ENCODE measurements at places on chromosomes 6 and 20.
A peak's percentile ranks its signal among the peaks of the same experiment; 100 is the strongest.

GRCh38 chr6:84019842-84020211 is 13.7 kb upstream of the MRAP2 start:
- no peak for DNase-seq

- no peak for DNase-seq
Observed at GRCh38 chr6:67131827-67132226, 1424.8 kb upstream of the EYS start.

- DNase-seq, result no peak
Observed at GRCh38 chr20:34744847-34745246, 40.7 kb downstream of the TP53INP2 start.

DNA sequence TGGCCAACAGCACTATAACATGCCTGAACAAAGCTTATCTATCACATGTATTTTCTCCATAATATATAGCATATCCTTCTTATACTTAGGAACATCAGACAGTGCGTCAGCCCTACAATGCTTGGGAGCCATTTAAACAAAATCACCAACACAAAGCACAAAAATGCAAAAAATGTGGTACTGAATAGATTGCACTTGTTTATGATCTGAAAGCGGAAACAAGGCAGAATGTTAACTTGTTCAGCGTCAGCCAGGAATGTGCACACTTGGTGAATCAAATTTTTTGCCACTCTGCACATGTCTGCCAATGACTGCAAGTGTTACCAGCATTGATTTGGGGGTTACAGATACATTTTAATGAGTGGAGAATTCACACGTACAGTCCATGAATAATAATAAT is 14.8 kb downstream of the SLC35A1 start:
- DNase-seq, result no peak

DNA sequence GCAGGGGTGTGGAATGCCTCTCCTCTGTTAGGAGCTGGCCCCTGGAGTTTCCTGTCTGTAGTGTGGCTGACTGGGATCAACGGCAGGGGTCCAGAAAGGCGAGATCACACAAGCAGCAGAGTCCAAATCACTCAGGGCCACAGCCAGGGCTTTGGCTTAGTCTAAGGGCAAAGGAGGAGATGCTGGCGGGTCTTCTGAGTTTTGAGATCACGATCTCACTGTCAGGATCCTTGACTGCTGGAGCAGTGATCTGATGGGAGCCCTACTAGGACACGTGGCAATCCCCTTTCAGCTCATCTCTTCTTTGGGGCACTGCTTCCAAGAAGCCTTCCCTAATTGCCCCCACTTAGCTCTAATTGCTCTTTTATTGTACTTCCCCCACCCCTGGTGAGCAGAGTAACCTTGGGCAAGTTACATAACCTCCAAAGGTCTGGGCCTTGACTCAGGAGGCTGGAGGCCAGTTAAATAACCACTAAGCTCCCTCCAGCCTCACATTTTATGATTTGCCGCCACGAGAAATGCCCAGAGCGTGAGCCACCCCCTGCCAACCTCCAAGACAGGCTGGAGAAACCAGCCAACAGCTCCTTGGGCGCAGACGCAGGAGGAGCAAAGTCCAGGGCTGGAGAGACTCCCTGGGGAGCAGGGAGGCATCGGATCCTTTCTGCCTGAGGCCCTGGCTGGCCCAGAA is 12.0 kb downstream of the KCNK5 start:
- DNase-seq, result no peak

- no peak for DNase-seq
Observed at GRCh38 chr6:163712981-163713380, 298.5 kb downstream of the QKI start.

GRCh38 chr6:134464690-134465411 is 146.9 kb upstream of the SGK1 start:
- peak; percentile 27 for DNase-seq

DNA sequence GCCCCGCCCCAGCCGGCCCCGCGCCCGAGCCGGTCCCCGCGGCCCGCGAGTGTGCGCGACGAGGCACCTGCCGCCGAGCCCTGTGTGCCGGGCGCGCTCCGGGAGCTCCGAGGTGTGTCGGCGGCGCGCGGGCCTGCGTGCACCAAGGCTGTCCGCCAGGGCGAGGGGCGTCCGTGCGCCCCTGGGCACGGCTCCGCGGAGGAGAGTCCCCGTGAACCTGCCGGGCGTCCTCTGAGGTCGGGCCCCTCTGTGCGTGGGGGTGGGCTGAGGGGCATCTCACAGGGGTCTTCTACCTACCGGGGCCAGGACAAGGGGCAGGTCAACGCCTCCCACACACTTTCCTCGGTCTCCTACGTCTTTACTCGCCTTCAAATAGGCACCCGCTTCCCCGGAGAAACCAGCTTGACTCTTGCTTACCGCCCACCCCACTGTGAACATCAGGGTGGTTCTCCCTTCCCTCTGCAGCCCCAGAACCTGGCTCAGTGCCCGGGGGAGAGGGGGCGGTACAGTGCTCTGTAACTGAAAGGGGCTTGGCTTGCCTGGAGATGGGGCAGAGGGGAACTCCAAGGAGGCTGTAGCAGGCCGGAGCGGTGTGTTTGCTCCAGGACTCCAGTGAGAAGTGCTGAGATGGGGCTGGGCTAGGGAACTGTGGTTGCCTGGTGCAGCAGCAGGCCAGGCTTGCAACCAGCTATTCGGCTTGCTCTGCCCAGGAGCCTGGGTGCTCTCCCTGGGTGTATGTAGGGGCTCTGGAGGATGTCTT is at the start of gene SAMD10:
SAMD10 (minus strand) TSS at position 86 of the 760 bp plus-strand sequence. CDS start 175 bp downstream, outside the sequence.
- no peak for DNase-seq

GRCh38 chr6:11224252-11224965 is 8.1 kb downstream of the NEDD9 start:
- DNase-seq, result no peak

GRCh38 chr20:20815711-20816455 is 103.4 kb upstream of the RALGAPA2 start:
- DNase-seq, result no peak

- no peak for DNase-seq
Observed at GRCh38 chr6:8819446-8819845, 384.1 kb upstream of the SLC35B3 start.

GRCh38 chr6:96653181-96653580 is 90.3 kb downstream of the FHL5 start:
- no peak for DNase-seq

DNA sequence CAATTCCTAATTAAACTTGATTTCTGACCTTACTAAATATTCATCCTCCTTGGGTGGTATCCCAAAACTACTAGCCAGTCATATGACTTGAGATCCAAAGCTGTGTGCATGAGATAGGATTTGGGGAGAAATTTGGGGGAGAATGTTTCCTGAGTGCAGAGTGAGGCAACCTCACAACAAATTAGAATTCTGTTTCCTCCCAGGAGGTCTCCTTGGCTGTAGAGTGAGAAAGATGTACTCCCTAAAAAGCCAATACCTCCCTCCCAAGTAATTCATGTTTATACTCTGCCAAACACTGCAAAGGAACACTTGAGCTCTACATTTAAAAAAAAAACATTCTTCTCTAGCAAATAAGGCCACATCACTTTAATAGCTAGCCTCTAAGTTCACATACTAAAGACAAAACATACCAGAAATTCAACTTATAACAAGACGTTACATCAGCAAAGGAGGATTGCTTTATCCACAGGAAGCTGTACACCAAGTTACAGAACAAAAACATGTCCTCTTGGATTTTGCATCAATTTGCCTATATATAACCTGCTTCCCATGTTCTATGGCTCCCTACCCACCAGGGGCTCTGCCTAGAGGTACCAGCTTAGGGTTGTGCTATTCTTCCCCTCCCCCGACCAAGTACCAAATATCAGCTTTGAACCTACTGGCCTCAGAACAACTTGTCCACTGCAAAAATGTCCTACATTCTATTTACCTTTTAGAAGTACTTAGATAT is 15.4 kb upstream of the TMEM30A start:
- no peak for DNase-seq

DNA sequence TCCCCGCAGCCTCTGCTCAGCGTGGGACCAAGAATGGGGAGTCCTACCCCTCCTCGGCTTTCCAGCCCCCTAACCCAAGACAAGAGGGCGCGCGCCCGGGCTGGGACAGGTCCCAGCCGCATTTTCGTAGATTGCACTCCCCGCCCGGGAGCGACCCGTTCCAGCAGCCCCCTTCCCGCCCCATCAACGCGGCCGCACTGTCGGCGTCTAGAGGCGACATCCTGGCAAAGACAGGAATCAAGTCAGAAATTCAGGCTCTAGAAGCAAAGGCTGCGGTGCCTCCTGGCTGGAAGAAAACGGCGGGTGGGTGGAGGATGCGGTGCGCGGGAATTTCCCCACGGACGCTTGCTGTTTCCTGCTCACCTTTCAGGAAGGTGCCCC is 957 bp downstream of the PROKR2 start:
- no peak for DNase-seq

DNA sequence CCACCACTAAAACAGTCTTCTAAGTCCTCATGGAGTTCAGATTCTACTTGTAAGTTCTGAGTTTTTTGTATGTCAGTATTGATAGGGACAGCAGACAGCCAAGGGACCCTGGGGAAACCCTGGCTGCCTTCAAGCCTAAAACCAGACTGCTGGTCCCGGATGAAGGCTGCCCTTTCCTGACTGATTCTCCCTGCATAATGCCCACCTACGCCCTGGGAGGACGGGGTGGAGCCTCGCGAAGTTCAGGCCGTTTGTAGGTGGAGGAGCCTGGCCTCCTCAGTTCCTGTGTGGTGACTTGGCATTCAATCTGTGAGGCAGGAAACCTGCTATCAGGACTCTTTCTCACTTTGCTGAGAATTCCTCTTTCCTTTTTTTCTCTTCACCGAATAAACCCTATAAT is 120.3 kb upstream of the LGSN start:
- no peak for DNase-seq

DNA sequence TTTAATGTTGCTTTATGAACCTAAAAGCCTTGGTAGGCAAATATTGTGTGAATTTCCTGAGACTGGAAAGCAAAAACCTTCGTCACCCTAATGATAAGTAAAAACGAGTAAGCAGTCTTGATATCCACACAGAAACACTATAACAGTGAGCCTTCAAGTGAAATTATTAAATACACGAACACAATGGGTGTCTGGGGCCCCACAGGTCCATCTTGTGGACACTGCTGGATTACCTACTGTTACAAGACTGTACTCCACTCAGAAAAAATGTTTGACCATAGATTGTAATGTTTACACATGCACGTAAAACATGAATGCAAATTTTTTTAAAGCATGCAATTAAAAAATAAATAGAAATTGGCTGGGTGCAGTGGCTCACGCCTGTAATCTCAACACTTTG is 466.9 kb downstream of the CD83 start:
- no peak for DNase-seq

DNA sequence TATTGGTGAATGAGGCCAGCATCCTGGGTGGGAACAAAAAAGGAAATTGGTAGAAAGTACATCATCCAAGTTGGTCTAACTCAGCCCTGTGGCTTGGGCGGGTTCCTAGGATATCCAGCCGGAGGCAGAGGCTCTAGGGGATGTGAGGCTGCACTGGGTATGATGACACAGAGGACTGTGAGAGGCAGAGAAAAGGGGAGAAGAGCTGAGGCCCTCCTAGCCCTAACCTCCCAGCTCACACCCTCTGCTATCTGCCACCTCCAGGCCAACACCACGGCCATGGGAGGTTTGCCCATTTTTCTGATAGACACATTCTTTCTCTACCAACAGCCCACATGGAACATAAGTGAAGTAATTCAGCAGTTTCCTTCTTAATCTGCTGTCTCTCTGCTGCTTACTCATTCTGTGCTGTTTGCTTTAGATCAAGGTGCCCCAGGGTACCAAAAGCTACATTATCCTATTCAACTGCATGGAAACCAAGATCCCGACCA is 284.4 kb downstream of the ESR1 start:
- peak; percentile 61 for DNase-seq

DNA sequence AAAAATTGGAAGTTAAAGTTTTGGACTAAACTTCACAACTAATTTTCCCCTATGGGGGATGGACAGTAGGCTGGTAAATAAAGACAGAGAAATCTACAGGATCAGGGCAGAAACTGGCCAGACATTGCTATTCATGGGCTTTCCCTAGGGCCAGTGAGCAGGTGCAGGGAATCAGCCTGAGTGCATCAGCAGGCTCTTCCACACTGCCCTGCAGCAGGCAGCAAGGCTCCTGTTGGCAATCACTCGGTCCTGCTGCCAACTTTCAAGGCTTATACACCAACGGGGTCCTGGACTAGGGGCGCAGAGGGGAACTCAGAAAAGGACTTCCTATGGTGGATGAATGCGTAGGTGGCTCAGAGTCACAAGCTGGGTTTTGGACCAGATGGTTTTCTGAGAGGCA is 59.8 kb upstream of the NHSL1 start:
- no peak for DNase-seq

- peak; percentile 70 for DNase-seq
Observed at GRCh38 chr6:33761922-33762629, 15.4 kb upstream of the IP6K3 start.

DNA sequence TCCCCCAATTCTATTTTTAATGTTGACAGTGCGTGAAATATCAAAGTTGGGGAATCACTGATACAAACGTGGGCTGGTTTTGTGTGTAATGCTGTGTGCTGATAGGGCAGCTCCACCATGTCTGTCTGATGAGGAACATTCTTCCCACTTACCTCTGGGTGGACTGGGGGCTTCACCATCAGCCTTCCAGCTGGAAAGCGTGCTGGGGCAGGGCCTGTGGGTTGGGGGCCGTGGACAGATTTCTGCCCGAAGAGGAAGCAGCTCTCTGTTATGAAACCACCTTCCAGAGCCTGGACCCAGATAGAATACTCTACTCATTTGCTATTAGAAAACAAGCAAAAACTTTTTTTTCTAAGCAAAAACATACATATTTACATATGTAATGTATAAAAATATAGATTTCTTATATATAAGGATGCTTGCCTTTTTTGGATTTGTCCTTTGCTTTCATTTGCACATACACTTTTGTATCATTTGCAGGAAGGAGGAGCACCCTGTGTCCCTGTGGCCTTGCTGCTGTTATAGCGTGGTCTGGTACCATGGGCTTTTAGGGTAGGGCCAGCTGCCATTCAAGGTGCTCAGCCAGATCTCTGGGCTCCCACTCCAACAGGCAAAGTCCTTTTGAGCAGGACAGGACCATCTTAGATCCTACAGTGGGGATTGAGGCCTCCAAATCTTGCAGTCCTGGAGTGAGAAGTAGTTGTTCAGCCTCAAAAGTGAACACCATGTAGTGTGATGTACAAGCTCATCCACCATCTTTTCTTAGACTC is 48.1 kb downstream of the DUSP22 start:
- no peak for DNase-seq

GRCh38 chr20:4828830-4829513 is 107.3 kb downstream of the PRND start:
- DNase-seq, result no peak

GRCh38 chr6:42610416-42610815 is 46.6 kb downstream of the UBR2 start:
- DNase-seq, result no peak

Data from AG08395 (cell line).